Cerebellar cortex (tissue), 1 donor: ENCODE measurements at places on chromosomes 13 and 19.

GRCh38 chr13:79936368-79937136 is 404.4 kb downstream of the SPRY2 start:
- DNase-seq: peak; percentile 87

GRCh38 chr19:48946463-48947257 is 8.0 kb upstream of the BAX start:
- no peak for DNase-seq

GRCh38 chr19:4669723-4670480 is at the start of gene MYDGF:
MYDGF (minus strand) TSS chr19:4670342; CDS start chr19:4670334, 8 bp downstream.
- peak; percentile 81 for DNase-seq

DNA sequence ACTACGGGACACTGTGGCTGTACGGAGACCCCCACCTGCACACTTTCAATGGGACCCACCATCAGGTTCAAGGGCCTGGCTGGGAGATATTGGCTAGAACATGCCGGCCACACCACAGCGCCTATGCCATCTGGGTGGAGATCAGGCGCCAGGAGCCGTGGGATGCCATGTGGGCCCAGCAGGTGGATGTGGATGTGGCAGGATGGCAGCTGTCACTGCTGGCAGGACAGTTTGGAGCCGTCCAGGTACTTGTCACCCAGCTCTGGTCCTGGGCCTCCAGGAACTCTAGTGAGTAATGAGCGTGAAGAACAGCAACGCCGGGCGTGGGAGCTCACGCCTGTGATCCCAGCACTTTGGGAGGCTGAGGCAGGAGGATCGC is 15.7 kb upstream of the FXYD3 start:
- peak; percentile 40 for DNase-seq

DNA sequence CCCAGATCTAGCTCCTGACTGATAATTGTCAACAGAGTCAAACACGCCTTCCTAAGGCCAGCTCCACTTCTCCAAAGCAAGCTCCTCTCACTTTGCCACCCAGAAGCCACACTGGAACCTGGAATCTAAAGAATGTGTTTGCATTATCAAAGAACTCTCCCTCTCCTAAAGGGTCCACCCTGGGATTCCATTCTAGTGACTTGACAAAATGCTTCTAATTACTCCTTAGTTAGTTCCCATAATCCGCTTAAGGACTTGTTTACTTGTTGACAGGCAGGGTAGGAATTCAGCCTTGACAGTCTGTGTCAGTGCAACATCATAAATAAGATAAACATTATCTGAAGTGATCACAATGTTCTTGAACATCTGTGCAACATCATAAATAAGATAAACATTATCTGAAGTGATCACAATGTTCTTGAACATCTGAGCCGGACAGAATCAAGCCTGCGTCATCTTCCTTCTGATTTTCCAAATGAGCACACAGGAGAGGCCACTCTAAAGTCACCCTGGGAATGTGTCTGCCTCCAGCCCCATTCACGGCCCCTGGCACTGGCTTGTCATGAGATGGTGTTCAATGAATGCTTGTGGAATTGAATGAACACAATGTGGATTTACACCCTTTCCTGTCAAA is 512.1 kb downstream of the IRS2 start:
- no peak for DNase-seq

GRCh38 chr13:112522578-112522977 is 65.4 kb downstream of the TUBGCP3 start:
- no peak for DNase-seq

DNA sequence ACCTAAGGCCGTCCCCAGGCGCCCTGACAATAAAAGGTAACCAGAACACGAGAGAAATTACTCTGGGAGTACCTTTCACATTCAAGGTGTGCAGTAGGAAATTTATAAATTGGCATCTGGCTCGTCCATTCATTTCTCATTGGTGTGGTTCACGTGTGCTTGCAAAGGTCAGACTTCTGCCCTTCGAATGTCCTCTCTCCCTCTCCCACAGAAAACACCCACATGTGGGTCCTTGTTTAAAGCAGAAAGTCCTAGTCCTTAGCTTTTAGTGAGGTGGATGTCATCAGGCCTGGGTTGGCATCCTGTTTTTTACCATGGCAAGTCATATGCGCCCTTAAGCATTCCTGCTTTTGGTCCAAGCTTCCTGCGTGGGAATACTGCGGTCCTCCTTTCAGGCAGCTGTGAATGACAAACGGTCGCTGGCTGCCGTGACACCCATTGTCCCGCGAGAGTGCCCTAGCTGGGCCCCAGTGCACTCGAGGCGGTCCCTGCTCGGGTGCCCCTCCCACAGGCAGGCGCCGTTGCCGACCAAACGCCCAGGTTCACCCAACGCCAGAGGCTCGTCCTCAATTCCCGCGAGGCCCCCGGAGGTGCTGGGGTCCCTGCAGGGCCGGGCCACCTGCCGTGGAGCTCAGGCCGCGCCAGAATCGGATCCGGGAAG is at the start of gene NUDT19:
Gene NUDT19, plus strand, starts transcription at position 531 of the 661 bp plus-strand sequence. CDS start 140 bp downstream, outside the sequence.
- peak; percentile 75 for DNase-seq

DNA sequence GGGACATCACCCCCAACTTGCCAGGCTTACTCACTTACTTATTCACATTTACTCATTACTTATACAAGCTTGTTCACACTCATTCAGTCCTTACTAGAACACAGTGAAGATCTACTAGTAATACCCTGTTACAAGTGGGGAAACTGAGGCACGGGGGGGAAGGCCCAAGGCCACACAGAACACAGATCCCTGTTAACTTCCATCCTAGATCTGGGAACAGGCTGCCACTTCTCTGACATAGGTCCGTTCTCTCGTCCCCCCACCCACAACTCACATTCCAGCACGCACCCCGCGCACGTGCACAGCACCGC is 1.5 kb upstream of the NRTN start:
- peak; percentile 11 for DNase-seq

GRCh38 chr19:41192574-41193429 is at the start of gene CYP2S1:
CYP2S1 (plus strand) TSS chr19:41193219; CDS start chr19:41193265, 46 bp downstream.
- no peak for DNase-seq

DNA sequence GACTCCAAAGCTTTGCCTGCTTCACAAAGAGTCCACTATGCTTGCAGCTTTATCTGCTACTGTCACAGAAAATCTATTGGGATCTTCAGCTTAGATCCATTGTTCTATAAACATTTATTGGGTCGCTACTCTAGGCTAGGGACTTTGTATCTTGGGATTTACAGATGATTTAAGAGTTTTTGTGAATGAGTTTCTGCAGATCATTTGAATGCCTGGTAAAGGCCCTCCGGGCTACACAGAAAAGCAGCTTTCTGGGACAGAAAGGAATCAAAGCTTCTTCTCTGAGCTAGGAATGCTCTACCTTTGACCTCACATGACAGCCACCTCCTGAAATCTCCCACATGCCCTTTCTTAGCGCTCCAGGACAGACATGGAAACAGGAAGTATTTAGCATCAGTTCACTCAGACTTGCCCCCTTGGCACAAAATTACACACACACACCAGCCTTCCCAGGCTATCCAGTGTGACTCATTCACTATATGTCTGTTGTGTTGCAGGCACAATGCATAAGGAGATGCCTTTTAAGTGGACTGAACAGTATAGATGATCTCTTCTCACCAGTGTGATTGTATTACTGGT is 492.4 kb downstream of the DACH1 start:
- no peak for DNase-seq

DNA sequence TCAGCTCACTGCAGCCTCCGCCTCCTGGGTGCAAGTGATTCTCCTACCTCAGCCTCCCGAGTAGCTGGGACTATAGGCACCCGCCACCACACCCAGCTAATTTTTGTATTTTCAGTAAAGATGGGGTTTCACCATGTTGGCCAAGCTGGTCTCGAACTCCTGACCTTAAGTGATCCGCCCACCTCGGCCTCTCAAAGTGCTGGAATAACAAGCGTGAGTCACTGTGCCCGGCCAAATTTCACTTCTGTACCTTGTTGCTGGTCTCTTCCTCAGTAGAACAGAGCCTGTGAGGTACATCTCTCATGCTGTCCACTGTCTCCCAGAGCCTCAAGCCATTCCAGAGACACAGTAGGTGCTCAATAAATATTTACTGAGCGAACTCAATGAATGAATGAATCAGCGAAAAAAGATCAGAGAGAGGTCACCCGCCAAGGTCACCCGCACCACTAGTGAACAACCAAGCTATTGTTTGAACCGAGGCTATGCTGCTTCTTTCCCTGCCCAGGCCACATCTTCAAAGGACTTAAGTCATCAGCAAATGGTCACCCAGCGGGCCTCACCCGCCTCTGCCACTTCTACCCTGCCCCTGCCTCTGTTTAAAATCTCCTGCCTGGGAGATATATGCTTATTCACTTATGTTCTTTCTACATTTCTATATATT is 9.3 kb downstream of the TMEM143 start:
- DNase-seq: no peak

- no peak for DNase-seq
Observed at GRCh38 chr19:18377026-18377425, 8.9 kb upstream of the GDF15 start.

DNA sequence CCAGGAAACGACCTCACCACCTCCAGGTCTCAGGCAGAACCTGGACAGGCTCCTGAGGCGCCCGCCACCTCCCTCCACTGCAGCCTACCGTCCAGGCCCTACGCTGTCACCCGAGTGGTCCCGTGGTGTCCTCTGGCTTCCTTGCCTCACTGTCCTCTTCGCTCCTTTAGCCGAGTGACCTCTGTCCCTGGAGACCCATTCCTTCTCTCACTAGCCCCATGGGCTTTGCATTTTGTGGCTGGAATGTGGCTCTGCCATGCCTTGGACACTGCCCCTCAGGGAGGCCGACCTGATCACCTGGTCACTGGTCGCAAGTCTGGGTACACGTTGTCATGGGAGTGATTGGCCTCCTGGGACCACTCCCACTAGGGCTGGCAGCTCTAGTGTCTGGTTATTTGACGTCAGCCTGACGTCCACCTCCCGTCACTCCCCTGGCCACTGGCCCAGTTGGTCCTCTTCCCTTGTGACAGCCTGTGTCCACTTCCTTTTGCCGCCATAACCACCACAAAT is 17.9 kb downstream of the SLC25A42 start:
- DNase-seq: no peak

DNA sequence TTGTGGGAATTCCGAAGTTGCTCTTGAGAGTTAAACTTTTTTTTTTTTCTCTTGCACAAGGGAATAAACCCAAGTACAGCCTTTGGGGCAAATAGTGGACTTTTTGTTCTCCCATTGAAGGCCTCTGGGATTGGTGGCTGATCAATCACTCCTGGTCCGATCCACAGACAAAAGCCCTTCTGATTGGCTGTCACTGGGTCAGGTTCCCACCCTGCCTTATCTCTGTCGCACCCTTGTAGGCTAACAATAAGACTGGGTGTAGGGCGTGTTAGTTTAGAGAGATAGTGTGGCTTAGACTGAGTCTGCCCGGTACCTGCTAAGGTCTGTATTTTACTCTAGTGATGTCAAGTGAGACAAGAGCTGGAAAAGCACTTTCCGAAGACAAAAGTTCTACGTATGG is 380.8 kb downstream of the NDFIP2 start:
- no peak for DNase-seq

DNA sequence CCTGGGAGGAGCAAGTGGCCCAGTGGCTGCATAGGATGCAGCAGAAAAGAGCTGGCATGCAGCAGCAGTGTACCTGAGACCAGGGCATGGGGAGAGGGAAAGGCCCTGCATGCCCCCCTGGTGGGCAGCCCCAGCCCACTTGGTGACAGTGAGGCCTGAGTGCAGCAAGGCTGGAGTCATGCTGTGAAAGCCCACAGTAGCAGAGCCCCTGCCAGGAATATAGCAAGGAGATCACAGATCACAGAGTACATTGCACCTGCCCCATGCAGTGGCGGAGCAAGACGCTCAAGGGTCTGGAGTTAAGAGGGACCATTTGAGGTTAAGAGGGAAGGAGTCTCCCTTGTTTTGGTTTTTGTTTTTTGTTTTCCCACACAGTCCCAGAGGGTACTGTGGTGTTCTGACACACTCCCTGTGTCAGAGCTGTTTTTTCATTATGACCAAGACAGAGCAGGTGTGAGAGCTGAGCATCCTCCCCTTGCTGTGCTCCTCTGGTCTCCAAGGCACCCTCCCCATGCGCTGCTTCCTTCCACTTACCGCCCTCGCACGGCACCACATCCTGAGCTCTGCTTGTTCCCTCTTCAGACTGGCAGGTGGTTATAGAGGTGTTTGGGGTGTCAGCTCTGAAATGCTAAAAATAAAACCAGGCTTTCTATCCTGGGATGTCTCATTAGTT is 85.0 kb upstream of the UBL3 start:
- no peak for DNase-seq

DNA sequence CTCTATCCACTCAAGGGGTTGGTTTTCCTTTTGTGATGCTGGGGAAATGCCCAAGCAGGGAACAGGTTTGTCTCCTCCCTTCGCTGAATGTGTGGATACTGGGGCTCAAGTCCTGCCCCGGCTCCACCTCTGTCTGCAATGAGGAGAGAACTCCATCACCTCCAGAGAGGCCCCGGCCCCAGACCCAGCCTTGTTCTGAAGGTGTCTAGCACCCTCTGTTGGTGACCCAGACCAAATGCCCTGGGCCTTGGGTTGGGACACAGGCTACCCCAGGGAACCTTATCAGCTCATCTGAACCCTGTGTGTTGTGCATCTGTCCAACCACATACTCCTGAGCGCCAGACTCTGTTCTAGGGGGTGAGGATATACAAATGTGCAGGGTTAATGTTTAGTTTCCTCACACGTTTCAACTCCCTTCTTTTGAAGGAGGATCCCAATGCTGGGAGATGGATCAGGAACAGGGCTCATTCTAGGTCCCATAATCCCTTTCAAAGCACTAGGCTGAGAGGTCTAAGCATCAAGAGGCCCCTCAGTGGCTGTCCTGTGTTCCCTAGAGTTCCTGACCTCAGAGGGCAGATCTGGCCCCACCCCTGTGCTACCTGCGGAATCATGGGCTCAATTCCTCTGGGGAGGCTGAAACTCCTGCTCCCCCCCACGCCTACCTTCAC is 112.5 kb upstream of the SLC7A1 start:
- DNase-seq: peak; percentile 28

DNA sequence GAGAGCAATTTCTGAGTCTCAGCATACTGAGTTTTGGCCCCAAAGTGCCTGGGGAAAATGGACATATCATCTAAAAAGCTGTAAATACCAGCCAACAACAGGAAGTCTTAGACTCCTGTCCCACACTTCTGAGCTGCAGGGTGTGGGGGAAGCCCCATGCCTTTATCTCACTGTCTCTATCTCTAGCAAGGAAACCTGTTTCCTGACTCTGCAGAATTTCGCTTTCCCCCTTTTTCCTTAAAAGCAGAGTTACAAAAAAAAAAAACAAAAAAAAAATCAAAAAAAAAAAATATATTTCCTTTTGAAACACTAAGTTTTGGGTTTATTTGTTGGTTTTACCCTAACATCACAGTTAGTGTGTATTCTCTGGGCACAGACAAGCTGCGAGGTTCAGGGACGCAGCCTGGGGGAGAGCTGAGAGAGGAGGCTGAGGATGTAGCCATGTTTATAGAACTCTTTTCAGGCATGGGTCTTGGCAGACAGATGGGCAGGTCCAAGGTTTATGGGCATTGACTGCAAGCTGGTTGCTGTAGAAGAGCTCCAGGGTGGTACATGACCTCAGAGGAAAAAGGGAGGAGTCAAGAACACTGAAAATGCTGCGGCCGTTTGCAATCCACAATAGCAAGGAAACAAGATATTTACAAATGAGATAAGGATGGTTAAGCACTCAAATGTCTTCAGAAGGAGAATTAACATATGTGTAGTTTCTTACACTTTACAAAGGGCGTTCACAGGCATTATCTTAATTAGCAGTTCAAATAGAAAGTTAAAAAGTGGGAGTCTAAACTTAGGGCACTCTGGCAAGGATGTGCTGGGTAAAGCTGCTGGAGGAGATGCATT is 4.9 kb downstream of the MBNL2 start:
- DNase-seq: peak; percentile 59

- no peak for DNase-seq
Observed at GRCh38 chr19:8208119-8208921, 850 bp upstream of the CERS4 start.
